Esophagus squamous epithelium (tissue), 5 donors: ENCODE measurements at places on chromosomes 11 and 22. TPM values are rescaled to one million over a fixed set of nuclear protein-coding genes. Genes with fewer than 3 reads are reported as not detected.

LSP1 gene
- 75.9 TPM for total RNA-seq

OR52N5 gene
- not detected for total RNA-seq

SAA1 gene
- 13.8 TPM for total RNA-seq

GAL3ST3 gene
- total RNA-seq = not detected

SLC17A6 gene
- total RNA-seq = not detected

SNX32 gene
- total RNA-seq = not detected

MPEG1 gene
- 19.5 TPM for total RNA-seq

KCNQ1 gene
- total RNA-seq = 3.1 TPM

RTN4R gene
- total RNA-seq = 3.2 TPM

MB gene
- not detected for total RNA-seq

EXPH5 gene
- total RNA-seq = 23.4 TPM

RBM7 gene
- total RNA-seq = 11.8 TPM

MAPK8IP1 gene
- total RNA-seq = 1.1 TPM

MISFA gene
- 1.4 TPM for total RNA-seq

MPPED2 gene
- total RNA-seq = 2.8 TPM

GRCh38 chr22:37178350-37179125, 9.5 kb downstream of the C1QTNF6 start:
- DNase-seq = no peak

- DNase-seq = no peak
Measured at GRCh38 chr11:95674657-95675358, 114.8 kb downstream of the FAM76B start.

DNA sequence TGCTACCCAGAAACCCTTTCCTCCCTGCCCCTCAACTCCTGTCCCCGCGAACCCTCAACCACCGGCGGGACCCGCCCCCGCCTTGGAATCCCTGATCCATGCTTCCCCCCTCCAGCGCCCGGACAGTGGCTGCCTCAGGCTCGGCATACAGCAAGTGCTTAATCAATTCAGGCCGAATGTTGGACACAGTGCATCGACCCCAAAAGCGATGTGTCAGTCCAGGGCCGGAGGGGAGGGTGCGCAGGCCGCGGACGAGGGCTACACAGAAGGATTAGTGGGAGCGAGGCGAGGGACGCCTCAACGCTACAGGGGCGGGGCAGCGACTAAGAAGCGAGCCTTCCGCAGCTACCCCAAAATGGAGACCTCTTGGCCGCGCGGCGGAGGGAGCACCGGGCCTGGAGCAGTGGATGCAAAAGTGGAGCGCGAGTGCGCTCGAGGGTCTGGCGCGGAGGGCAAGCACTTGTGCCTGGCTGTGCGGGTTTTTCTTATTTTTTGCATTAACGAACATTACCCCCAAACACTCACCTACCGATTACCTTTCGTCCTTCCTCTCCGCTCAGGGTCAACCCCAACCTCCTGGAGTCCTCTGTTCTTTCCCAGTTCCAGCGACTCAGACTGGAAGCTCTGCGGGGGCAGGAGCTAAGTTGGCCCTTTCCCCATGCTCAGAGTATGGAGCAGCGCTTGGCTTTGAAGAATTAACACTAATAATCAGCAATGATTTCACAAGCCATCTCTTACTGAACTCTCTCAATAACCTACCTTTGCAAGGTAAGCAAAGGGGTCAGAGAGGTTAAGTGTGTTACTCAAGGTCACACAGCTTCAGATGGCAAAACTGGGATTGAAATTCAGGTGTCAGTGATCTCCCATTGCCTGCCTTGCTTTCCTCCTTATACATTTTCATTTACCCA, 30.0 kb upstream of the WNT11 start:
- no peak for DNase-seq

GRCh38 chr11:18615628-18616392, 16.2 kb downstream of the MISFA start:
- DNase-seq = no peak

- no peak for DNase-seq
Measured at GRCh38 chr11:77057938-77058474, 8.8 kb upstream of the CAPN5 start.

GRCh38 chr22:29385748-29386147, 2.6 kb downstream of the AP1B1 start:
- no peak for DNase-seq

DNA sequence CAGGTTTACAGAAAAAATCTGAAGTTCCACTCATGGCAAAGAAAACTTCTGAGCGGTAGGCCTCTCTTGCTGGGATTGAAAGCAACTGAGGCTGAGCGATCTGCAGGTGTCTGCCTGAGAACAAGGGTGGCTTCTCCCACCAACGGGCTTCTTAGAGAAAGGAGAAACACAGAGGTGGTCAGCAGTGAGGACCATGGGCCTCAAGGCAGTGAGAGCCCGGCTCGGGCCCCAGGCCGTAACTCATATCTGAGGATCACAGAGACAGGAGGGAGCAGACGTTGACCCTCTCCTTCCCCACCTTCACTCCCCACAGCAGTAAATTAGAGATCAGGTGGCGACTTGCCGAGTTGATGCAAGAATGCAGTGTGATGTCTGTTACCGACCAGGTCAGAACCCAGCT, 50.9 kb upstream of the RTL6 start:
- DNase-seq = no peak

DNA sequence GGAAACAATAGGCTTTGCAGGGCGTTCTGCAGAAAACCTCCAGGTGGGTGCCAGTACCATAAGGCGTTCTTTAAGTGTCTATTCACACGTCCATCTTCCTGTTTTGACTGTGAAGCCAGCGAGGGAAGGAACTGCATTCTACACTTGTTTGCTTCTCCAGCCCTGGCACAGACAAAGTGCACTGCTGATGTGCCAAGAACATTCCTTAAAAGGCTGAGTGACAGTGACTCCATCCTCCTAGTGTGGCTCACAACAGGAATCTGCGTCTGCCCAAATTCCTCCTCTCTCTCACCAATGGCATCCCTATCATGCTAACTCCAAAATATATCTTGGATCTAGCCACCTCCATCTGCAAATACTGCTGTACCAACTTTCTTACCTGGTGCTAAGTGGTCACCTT, 407.4 kb upstream of the SYN3 start:
- DNase-seq = no peak

- DNase-seq = no peak
Measured at GRCh38 chr11:31243706-31244105, 125.8 kb downstream of the DCDC1 start.

DNA sequence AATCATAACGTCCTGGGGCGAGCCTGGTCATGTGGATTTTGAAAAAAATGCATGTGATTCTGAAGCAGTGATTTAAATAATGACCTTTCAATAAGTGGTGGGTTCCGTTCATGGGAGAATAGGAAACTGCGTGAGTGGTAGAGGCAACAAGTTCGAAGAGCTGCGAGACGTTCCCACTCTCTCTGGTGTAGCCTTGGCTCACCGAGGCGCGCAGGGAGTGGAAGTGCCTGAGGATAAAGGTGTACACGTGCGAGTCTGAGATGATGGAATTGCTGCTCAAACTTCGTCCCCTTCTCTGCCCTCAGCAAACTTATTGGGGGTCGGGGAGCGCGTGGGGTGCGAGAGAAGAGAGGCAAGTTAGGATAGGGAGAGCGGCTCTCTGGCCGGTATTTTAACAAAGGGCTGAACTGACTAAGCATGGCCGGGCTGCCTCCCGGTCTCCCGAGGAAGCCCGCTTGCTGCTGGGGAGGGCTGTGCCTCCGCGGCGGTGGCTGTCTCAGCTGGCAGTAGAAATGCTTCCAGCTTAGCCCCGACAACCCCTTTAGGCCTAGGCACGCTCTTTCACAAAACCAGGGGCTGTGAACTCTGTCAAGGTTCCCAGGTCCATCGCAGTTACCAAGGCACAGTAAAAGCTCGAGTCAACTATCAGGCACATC, 875 bp upstream of the STT3A start:
- no peak for DNase-seq

- no peak for DNase-seq
Measured at GRCh38 chr11:100876815-100877520, 189.9 kb downstream of the ARHGAP42 start.

- DNase-seq = no peak
Measured at GRCh38 chr22:30216710-30217109, 29.8 kb downstream of the LIF start.

DNA sequence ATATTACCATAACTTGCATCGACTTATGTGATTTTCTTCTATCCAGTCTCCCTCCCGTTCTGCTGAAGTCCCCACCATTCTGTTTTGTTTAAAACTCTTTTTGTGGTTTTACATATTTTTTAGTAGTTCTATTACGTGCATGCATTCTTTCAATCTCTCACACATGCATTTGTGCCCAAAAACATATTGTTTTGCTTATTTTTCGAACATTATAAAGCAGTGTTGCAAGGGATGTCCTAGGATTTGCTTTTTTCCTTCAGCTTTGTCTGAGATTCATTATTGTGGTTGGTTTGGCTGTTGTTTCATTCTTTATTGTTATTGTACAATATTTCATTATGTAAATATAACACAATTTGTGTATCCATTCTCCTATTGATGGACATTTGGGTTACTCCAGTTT, 235.7 kb downstream of the DYNC2H1 start:
- no peak for DNase-seq

- no peak for DNase-seq
Measured at GRCh38 chr11:115606498-115607220, 102.4 kb upstream of the CADM1 start.

- no peak for DNase-seq
Measured at GRCh38 chr11:96986516-96986915, 596.7 kb downstream of the JRKL start.

GRCh38 chr11:127564810-127565209, 564.2 kb upstream of the KIRREL3 start:
- no peak for DNase-seq

DNA sequence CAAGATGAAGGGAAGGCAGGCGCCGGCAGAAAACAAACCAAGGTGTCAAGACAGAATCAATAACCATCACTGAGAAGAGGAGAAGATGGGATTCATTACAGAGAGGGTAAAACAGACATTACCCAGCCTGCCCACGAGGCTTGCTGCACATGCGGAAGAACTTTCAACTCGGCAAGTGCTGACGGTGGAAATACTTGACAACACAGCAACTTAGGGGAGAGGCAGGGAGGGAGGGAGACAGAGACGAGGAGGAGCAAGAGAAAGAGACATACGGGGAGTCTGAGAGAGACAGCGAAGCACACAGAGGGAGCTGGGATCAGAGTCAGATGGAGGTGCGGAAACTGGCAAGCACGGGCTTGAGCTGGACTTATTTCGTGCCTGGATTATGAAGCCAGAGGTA, 129.3 kb upstream of the NECTIN1 start:
- DNase-seq = no peak

- DNase-seq = no peak
Measured at GRCh38 chr22:40147388-40148176, 30.1 kb upstream of the TNRC6B start.

GRCh38 chr11:108223348-108224149, 682 bp downstream of the ATM start:
- DNase-seq = no peak

DNA sequence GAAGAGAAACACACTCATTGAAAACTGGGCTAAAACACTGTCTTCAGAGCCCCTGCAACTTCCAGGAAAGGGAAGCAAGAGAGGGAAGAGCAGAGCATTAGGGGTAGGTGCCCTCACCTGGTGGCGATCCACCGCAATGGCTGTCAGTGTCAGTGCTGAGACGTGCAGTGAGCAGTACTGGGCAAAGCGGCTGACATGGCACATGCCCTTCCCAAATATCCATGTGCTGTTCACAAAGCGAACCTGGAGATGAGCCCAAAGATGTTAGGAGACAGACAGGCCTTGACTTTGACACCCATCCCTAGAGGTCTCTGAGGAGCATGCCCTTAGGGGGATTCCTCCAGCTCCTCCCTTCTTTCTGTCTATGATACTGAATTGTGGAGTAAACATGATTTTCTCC, 4.9 kb downstream of the GPR83 start:
- no peak for DNase-seq

GRCh38 chr11:24934733-24935439, 438.0 kb downstream of the LUZP2 start:
- no peak for DNase-seq

DNA sequence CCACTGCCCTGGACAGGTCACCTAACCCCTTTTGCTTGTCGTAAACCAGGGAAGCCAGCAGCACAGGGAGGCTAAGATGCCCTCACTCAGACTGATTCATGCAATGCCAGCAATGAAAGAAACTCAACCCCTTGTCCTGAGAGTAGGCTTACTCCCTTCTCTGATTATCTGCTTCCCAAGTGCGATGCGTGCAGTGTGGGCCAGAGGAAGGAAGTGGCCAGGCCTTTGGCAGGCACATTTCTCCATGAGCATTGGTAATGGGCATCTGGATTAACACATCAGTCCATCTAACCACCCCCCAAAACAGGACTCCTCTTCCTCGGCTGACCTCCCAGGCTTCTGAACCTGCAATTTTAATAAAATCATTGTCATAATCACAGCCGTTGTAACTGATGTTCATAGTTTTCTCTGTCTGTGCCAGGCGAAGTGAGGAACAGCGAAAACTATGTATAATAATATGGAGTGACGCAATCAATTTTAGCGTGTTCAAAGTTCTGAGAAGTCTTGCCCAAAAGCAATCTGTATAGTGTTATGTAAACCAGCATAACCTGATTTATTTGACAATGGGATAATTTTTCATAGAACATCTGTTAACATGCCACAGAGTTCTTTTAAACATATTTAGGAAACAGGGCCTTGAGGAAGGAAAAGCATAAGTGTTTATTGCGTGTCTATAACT, 33.9 kb downstream of the TST start:
- no peak for DNase-seq

- DNase-seq = no peak
Measured at GRCh38 chr11:62930157-62930556, 9.0 kb upstream of the CHRM1 start.

GRCh38 chr11:58998480-58999290, 59.4 kb downstream of the GLYATL1 start:
- DNase-seq = no peak

DNA sequence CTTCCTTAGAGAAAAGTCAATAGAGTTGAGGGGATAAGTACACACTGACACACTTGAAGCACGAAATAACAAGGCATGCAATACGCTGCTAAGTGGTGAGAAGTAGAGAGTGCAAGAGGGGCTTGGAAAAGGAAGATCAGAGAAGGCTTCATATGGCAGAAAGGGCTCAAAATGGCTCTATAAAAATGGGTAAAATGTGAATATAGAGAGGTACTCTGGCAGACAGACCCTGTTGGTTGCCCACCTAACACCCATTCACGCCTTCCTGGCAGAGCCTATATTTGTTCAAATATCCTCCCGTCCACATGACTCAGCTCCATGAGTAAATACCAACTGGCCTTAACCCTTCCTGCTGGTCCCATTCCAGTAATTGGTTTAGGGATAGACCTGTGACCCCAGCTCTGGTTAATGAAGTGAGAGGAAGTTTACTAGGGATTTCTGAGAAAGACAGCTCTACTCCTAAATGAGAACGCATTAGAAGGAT, 38.9 kb upstream of the CCDC34 start:
- no peak for DNase-seq

DNA sequence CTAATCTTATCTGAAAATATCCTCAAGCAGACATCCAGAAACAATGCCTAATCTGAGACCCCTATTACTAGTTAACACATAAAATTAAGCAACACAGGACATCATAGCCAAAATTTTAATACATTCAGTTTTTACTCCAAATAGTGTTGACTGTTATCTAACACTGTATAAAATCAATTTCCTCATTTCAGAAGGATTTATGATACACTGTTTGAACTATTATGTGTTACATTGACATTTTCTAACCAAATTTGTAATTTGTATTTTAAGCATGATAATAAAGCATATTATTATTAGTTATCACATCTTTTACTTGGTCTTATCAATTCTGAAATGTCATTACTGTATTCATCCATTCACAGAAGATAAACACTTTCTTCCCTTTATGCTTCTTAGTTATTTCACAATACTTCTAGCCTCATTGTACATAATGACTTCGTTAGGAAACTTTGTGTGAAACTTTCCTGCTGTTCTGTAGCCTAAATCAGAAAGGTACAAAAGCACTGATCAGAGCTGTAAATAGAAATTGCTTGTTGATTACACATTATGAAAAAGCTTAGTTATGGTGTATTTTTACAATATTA, 1248.9 kb downstream of the JRKL start:
- DNase-seq = no peak
